Cerebellar nuclear complex (tissue), 1 donor: ENCODE measurements at places on chromosomes 12 and 14.

GRCh38 chr12:104171785-104172569 lies 34.0 kb upstream of the NFYB start:
- DNase-seq: no peak

GRCh38 chr12:99772274-99772673 lies 124.7 kb downstream of the GARIN6 start:
- no peak for DNase-seq

DNA sequence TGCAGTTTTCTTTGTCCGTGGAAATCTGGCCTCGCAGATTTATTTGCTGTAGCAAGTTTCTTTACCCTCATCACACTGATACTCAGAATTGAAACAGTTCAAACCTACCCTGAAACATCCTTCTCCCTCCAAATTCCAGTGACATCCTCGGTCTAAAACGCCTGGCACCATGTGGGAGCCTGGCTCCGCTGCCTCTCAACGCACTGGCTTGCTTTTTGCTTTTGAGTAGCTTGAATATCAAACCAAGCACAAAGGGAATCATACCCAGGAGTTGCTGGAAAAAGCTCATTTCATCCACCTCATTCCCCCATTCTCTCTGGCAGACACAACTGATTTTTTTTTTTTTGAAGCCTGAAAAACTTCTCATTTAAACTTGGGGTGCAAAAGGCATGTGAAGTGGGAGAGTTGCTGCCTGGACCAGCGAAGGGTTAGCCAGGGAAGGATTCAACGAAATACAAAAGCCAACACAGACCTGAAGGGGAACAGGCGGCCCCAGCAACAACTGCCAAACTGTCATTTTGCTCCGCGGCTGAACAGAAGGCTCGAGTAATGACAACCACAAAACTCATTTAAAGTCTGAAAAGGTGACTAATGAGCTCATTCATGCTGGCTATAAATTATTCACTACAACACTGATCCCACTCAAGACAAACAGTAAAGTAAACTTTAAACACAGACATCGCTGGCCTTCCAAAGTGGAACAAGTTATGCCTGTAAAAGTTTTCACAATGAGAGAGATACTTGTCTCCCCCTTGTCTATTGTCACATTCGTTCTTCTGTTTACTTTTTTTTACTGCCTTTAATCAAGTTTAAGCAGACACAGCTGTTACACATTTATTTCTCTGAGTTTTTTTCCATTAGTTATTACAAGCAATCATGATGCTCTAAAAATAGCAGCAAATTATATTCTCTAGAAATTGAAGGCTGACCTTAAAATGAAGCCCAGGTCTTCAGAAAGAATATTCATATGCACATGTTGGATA lies 12.5 kb upstream of the FOXN3 start:
- DNase-seq: no peak

GRCh38 chr12:100656141-100656540 lies 82.7 kb downstream of the GAS2L3 start:
- DNase-seq: no peak

DNA sequence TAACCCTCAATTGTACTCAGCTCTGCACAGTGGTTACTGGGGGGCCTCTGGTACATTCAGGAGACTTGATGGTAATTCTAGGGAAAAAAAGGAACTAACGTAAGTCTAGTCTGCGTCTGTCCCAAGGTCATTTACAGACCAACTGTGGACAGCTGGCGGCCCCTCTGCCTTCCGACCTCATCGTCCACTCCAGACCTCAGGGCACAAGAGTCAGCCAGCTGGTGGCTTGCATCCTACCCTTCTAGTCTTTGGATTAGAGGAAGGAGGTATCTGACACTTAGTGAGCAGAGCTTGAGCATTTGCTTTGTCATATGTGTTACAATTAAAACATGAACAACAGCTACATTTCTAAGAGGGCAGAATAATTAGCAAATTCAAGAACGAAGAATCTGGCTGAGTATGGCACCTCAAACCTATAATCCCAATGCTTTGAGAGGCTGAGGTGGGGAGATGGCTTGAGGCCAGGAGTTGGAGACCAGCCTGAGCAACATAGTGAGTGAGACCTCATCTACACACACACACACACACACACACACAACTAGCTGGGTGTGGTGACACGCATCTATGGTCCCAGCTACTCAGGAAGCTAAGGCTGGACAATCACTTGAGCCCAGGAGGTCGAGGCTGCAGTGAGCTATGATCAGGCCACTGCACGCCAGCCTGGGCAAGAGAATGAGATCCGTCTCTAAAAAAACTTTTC lies 36.5 kb downstream of the SSH1 start:
- DNase-seq: no peak

- DNase-seq: peak; percentile 12
Measured at GRCh38 chr12:79344855-79345847, 345.6 kb downstream of the PAWR start.

DNA sequence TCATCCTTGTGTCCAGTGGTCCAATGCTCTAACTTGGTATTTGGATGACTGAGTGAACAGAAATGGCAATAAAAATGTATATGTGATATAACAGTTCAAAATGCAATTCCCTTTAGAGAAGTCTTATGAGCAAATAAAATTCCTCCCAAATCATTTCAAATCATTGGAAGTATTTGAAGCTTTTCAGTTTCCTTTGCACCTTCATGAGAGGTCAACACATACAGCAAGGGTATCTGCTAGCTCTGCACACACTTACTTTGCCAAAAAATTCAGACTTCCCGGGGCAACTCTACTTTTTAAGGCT lies 423.7 kb downstream of the ATP23 start:
- no peak for DNase-seq

DNA sequence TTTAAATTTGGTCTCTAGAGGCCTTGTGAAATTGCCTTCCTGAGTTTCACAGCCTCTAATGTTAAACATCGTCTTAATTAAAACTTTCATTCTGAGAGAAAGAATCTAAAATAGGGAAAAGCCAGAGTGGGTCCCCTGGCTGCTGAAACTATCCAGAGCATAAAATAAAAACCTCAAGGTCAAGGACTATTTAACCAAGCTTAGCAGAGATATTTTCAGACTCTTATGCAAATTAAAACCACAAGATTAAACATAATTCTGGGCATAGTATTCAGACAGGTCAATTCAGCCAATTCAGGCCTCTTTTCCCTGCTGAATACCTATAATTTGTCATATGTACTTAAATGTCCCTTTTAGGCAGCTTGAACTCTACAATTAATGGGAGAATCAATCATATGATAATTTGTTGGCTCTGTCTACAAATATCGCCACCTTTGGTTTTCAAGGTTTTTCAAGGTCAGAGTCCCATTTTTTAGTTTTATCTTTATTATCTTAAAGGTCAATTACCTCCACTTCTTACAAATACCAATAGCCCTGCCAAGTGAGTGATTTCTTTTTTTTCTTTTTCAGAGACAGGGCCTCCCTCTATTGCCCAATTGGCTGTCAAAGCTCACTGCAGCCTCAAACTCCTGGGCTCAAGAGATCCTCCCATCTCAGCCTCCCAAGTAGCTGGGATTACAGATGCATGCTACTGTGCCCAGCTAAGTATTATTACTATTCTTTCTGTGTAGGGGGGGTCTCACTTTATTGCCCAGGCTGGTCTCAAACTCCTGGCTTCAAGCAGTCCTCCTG lies 257.1 kb downstream of the PHLDA1 start:
- DNase-seq: no peak

DNA sequence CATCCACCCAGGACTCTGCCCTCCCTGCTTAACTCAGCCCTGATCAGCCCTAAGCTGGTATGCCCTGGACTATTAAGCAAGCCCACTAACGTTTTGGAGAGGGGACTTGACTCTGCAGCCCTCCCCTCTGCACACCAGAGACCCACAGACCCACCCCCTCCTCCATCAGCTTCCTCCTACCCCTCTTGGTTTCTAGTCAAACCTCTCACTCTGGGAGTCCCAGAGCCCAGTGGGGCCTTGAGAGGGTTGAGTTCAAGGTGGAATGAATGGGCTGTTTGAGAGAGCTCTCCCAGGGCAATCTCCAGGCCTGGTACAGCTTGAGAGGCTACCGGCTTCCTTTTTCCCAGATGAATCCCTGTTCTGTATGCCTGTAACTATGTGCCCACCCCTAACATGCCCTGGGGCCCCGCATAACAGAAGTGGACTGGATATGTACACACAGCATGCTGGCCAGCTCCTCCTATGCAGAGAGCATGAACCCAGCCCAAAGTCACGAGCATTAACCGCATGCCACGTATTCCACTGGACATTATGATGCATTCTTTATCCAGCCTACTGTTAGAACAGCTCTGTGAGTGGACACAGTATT lies 43.6 kb downstream of the IRF2BPL start:
- no peak for DNase-seq

DNA sequence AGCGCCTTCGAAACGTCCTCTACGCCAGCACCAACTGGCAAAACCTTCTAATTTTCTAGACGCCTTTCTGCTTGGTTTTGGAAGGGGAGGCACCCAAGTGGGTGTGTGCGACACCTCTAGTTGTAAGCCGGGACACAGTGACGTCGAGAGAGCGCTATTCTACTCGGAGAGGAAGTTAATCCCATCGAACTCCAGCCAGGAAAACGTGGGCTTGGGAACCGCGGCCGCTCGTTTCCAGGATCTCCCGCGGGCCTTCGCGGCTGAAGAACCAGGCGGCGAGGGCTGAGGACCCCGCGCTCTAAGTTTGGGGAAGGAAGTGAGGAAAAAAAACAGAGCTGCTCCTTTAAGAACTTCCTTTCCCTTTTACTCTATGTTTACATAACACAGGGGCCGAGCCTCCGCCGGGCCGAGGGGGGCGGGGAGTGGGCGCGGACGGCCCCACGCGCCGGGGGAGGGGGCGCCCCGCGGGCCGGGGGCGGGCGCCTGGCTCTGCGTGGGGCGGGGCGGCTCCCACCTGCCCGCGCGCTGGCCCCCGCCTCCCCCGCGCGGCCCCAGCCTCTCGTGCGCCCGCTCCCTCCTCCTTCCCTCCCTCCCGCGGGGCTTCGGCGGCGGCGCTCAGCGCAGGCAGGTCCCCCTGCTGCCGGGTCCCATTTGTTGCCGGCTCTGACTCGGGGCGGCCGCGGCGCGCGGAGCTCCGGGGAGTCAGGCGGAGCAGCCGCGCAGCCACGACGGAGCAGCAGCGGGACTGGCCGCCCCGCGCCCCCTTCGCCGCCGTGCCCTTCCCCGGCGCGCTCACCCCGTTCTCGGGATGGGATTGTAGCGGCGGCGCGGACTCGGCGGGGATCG lies at the start of gene PELI2:
Gene PELI2 (plus strand): TSS at position 647 of the 846 bp plus-strand sequence. CDS start 250 bp downstream, outside the sequence.
- DNase-seq: peak; percentile 51

GRCh38 chr14:76640923-76641395 lies 120.3 kb upstream of the VASH1 start:
- DNase-seq: no peak

GRCh38 chr12:6372403-6373003 lies 2.9 kb downstream of the SCNN1A start:
- no peak for DNase-seq

- no peak for DNase-seq
Measured at GRCh38 chr14:49249022-49249421, 337.2 kb downstream of the RPS29 start.

DNA sequence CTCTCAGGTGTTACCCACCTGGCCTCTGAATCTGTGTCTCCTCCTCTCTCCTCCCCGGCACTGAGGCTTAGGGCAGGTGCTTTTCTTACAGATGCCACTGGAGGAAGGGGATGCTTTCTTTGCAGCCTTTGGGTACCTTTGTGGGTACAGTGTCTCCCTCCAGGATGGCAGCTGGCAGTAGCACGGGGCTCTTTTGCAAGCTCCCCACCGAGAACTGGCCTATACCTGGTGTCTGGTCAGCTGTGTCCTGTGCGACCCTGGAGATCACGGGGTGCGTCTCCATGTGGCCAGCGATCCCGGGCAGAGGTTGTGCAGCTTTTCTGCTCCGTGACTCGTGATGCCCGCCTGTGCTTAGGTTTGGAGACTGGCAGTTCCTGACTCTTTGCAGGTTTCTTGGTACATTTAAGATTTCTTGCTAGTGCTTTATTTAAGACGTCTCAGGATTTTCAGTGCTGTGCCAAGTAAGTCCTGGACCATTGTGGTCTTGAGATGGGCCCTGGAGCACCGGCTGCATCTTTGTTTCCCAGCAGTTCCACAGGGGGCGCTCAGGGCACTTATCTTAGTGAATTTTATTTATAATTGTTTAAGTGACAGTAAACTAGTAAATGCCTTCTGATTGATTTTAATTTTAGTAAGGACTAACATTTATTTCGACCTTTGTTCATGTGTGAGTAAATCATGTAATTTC lies 68.9 kb downstream of the DDX51 start:
- DNase-seq: no peak

DNA sequence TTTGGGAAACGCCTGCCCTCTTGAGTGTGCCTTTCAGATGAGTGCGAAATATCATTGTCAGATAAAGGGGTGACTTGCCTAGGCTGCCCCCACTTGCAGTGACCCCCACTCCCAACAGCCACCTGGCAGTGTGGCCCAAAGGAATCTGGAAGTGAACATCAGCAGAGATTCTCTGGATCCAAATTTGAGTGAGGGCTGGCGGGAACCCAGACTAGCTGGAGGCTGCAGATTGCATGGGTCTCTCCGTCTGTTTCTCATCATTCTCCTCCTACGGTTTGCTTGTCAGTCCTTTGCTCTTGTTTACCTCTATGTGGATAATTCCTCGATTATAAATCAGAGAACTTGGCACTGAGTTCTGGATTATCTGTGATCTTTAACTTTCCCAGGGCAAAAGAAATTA lies 280.8 kb downstream of the ZFP36L1 start:
- DNase-seq: no peak

GRCh38 chr12:122917507-122918121 lies 21.7 kb upstream of the VPS37B start:
- DNase-seq: no peak

DNA sequence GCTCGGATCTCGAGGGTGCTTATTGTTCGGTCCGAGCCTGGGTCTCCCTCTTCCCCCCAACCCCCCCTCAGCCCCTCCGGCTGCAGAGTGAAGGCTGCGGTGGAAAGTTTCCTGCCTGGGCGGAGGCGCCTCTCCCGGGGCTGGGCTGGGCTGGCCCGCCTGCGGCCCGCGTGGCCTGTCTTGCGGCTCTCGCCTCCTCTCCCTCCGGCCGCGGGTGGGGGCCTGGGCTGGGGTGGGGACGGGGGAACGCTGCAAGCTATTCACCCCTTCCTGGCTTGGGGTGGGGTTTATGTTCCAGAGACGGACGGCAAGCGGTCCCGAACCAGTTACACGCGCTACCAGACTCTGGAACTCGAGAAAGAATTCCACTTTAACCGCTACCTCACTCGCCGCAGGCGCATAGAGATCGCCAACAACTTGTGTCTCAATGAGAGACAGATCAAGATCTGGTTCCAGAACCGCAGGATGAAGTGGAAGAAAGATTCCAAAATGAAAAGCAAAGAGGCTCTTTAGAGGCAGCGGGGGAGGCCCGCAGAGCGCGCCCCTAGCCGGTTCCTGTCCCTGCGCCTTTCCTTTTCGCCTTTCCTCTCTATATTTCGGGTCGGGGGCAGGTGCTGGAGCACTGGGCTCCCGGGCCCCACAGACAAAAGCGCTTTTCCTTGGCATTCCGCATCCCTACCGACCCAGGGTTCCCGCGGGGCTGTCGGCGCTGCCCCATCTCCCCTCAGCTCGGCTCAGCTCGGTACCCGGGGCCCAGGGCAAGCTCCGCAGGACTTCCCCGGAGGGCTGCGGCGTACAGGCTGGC lies 1.3 kb downstream of the HOXC5 start:
- no peak for DNase-seq

DNA sequence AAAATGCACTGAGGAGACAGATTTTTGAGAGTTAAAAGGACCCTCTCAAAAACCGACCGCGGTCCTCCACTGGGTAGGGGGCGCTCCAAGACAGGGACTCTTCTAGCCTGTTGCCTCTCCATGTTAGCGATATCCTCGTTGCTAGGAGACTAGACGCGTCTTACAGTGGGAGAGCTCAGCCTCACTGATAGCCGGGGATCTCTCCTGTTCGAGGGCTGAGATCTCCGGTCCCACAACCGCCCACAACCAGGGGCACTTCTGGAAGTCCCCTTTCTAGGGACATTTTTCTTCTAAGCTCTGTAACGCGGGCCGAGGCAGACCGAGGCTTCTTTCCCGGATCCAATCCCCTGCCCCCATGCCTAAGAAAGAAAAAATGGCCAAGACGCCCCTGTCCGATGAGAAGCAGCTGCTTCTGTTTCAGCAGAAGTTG lies 21.3 kb downstream of the FKBP11 start:
- DNase-seq: no peak
